ENCODE measurements at places on chromosomes 3 and 15. TPM values are rescaled to one million over a fixed set of nuclear protein-coding genes. Genes with fewer than 3 reads are reported as not detected.

DNA sequence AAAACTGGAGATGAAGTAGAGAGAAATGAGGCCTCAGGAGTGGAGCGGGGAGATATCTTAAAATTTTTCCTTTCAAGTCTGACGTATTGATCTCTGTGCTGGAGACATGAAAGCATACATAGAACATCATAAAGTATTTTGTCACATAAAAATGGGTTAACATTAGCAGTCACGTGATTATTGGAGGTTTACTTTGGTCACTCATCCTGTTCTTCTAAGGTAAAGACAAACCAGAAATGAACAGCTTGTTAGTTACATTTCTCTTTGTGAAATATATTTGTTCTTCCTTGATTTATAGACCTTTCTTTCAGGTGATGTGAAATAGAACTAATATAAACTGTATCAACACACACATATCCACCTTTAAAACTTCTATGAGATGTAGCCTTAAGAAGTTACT is 324.1 kb downstream of the SQOR start:
- DNase-seq, result no peak

- DNase-seq, result no peak
These were observed 4.1 kb downstream of the FLNB start for GRCh38 chr3:58012302-58012701.

GRCh38 chr3:64924961-64925360 is 237.2 kb upstream of the ADAMTS9 start:
- DNase-seq, result no peak

- no peak for DNase-seq
These were observed 44.0 kb upstream of the SLC41A3 start for GRCh38 chr3:126127904-126128303.

GRCh38 chr3:150370122-150370602 is 37.9 kb upstream of the TSC22D2 start:
- DNase-seq, result no peak

- DNase-seq, result no peak
These were observed 81.5 kb upstream of the LIMD1 start for GRCh38 chr3:45513041-45513440.

- no peak for DNase-seq
These were observed 55.5 kb upstream of the MRPS22 start for GRCh38 chr3:139288266-139288821.

GRCh38 chr3:21435871-21436270 is 315.1 kb downstream of the ZNF385D start:
- no peak for DNase-seq

- DNase-seq, result no peak
These were observed 43.1 kb upstream of the SACM1L start for GRCh38 chr3:45646051-45646585.

DNA sequence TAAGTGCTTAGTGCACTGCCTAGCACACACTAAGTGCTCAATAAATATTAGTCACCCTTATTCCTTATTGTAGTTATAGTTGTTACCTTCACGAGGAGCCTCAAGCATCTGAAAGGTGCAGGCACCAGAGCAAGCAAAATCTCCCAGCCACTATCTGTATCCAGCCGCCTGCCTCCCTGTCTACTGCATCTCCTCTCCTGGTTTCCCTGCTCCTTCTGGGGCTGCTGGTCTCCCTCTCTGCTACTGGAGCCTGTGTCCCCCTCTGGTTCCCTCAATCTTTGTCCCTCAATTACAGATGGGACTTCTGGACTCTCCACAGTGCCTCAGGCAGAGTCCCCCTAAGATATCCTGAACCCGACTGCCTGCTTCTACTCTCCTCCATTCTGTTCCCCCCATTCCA is 18.8 kb downstream of the MYL3 start:
- DNase-seq, result no peak

- DNase-seq, result no peak
These were observed at the start of gene SLCO2A1 for GRCh38 chr3:134029734-134030378. Gene SLCO2A1 (minus strand): TSS chr3:134029925. CDS start chr3:134029802, 123 bp downstream.

DNA sequence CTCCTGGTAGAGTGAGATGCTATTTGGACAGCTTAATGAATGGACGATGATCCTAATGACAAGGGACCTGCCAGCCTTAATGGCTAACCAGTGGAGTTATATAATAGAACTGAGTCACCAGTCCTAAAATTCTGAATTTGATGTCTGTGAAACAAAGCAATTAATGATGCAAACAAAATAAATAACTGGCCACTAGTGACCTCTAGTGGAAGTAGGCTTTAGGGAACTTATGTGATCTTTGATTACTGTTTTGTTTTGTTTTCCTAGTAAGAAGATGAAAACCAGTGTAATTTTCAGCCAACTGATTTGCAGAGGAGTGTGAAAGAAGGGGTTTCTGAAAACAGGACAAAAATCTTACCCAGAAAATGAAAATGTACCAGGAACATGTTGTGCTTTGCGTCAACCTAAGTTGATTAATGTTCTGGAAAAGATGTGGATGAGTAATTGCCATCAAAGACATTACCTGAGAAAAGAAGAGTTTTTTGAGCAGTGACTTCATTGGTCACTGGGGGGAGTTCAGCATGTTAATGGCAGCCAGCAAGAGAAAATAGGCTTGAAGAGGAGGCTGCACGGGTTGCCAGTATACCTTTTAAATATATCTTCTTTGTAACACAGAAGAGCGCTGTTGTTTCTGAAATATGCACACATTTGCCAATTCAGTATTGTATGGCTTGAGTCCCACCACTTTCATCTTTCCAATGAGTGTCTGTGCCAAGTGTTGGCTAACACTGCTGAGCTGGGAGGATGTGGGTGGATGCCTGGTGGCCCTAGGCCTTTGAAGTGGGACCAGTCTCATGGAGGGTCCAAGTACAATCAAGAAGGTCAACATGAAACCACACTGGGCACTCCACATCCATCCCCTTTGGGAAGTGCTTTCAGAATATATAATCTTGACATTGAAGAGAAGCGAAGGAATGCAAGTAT is 9.3 kb downstream of the VEPH1 start:
- DNase-seq, result no peak

DNA sequence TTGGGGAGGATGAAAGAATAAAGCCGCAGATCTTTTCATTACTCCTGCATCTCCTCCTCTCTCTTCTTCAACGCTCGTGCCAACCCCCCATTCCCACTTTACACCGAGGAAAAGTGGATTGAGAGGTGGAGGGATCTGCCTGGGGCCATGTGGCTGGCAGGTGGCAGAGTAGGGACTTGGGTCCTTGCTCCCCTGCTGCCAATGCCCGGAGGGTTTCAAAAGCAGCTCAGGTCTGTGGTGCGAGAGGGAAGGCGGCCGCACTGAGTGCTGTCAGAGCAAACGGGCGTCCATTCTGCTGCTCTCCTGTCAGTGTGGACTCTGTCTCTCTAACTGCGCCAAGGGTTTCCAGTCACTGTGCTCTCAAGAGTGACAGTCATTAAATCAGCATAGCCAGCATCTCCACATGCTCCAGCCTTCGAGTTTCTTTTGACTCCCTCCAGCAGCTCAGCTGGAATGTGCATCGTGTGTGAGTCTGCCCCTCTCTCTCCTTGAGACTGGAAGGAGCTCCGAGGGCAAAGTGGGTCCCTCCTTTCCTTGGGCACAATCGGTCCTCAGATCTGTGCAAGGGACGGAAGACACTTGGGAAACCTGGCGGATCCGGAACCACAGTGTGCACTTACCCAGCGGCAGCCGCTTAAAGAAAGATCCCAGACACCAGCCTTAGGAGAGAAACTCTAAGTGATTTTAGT is 68.6 kb downstream of the VGLL4 start:
- DNase-seq, result no peak

GRCh38 chr3:170057550-170057949 is 19.8 kb downstream of the GPR160 start:
- no peak for DNase-seq

DNA sequence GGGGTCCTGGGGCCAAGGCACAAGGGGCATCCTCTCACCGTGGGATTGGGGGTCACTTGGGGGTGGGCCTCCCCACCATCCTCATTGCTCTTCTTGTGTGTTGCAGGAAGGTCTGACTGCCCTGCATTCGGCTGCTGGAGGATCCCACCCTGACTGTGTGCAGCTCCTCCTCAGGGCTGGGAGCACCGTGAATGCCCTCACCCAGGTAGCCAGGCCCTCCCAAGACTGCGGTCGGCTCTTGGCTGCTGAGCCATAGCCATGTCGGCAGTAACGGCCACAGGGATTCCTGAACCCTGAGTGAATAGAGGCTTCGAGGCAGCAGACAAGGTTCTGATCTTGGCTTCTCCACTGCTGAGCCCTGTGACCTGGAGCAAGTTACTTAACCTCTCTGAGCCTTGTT is 19.7 kb downstream of the ANKDD1A start:
- no peak for DNase-seq

GRCh38 chr3:114674036-114674435 is 380.2 kb downstream of the TIGIT start:
- DNase-seq, result no peak

- DNase-seq, result no peak
These were observed 17.3 kb upstream of the SNTN start for GRCh38 chr3:63635186-63635585.

GRCh38 chr3:141233457-141234161 is 2.0 kb downstream of the PXYLP1 start:
- DNase-seq, result no peak

- DNase-seq, result no peak
These were observed 186.0 kb downstream of the UBE2E2 start for GRCh38 chr3:23389089-23389488.

Gene EOMES
- 37.1 TPM for total RNA-seq

Gene RTP3
- not detected for total RNA-seq

Gene TEX55
- total RNA-seq, result not detected

Gene OR5K2
- total RNA-seq, result not detected

Gene STX19
- total RNA-seq, result not detected

Gene DPPA2
- not detected for total RNA-seq

Gene EIF1B
- total RNA-seq, result 81.4 TPM

Gene ZNF860
- total RNA-seq, result 0.16 TPM

Gene TMEM41A
- 19.4 TPM for total RNA-seq
